ENCODE measurements at places on chromosomes 13 and 19. TPM values are rescaled to one million over a fixed set of nuclear protein-coding genes. Genes with fewer than 3 reads are reported as not detected.

Gene COX6B2
- not detected for total RNA-seq

Gene CD209
- not detected for total RNA-seq

Gene SIGLEC11
- not detected for total RNA-seq

Gene ZNF845
- 9.0 TPM for total RNA-seq

Gene ATP8A2
- total RNA-seq, result 0.13 TPM

Gene KCNRG
- 0.22 TPM for total RNA-seq

Gene SLC10A2
- total RNA-seq, result not detected

Gene CATSPERD
- not detected for total RNA-seq

Gene CCDC122
- 12.3 TPM for total RNA-seq

Gene ZNF93
- total RNA-seq, result 3.5 TPM

Gene TIMM29
- 23.3 TPM for total RNA-seq

Gene HSH2D
- not detected for total RNA-seq

Gene TMEM38A
- total RNA-seq, result 2.2 TPM

Gene CACNA1A
- 9.1 TPM for total RNA-seq

Gene CYSLTR2
- not detected for total RNA-seq

Gene CYP4F2
- total RNA-seq, result not detected

Gene TSPAN16
- total RNA-seq, result not detected

Gene LILRB1
- total RNA-seq, result not detected

Gene SELENOV
- total RNA-seq, result not detected
